ENCODE measurements at places on chromosomes 6 and 20.

- no peak for DNase-seq
Observed at GRCh38 chr6:32885698-32886286, 31.8 kb downstream of the PSMB9 start.

DNA sequence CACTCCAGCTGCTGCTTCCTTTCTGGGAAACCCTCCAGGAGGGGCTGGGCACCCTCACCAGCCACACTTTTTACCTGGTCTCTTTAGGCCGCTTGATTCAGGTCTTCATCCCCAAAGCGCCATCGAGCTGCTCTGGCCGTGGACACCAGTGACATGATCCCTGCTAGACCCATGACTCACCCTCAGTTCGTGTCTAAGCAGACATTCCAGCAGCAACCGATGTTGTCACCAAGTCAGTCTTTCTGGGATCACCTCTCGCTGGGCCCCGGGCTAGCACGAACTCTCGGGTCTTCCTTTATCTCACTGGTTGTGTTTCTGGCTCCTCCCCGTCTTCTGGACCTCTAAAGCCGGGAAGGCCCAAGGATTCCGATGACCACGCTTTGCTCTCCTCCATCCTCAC, 43.0 kb upstream of the GPR31 start:
- DNase-seq = no peak

GRCh38 chr20:45934046-45934585, 367 bp upstream of the PCIF1 start:
- no peak for DNase-seq

DNA sequence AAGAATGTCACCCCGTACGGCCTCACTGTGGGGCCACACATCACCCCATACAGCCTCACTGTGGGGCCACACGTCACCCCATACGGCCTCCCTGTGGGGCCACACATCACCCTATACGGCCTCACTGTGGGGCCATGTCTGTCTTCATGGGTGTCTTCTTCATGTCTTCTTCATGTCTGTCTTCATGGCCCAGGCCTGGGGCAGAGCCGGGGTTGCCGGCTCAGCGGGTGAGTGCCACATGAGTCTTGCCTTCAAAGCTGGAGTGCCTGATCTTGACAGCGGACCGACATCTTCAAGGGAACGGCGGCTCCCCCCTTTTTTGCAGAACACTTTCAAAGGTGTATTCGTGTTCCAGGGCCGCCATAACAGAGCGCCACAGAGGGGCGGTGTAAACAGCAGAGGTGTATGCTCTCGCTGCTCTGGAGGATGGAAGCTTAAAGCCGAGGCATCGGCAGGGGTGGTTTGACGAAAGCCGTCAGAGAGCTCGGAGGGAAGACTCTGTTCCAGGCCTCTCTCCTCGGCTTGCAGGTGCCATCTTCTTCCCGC, 365.0 kb downstream of the TAF4 start:
- no peak for DNase-seq

- no peak for DNase-seq
Observed at GRCh38 chr6:41527721-41528408, 18.3 kb upstream of the FOXP4 start.

DNA sequence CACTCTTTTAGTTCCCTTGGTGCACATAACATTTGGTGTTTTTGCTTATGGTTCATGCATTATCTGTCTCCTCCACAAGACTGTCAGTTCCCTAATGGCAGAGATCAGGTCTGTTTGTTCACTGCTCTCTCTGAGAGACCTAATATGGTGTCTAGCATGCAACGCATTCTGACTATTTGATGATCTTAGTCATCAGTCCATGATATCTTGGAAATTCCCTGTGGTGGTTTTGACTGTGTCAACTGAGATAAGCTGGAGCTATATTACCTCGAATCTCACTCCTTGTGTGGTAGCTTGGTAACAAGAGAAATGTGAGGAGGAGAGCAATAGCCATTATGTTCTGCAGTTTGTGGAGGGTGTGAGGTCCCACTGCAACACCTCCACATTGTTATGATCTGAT, 229.8 kb downstream of the FRK start:
- no peak for DNase-seq

GRCh38 chr6:43159599-43159998, 11.5 kb upstream of the SRF start:
- DNase-seq = no peak

DNA sequence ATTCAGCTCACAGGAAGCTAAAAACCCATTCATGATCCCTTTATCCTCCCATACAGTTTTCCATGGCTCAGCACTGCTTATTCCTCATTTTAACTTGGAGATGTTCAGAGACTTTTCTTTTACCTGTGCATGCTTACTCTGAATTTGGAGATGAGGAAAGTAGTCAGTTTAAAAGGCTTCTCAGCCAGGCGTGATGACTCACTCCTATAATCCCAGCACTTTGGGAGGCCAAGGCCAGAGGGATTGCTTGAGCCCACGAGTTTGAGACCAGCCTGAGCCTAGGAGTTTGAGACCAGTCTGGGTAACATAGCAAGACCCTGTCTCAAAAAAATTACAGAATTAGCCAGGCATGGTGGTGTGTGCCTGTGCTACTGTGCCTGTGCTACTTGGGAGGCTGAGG, 30.3 kb upstream of the TMEM217 start:
- no peak for DNase-seq

GRCh38 chr6:87827346-87827745, 125.3 kb upstream of the AKIRIN2 start:
- no peak for DNase-seq

DNA sequence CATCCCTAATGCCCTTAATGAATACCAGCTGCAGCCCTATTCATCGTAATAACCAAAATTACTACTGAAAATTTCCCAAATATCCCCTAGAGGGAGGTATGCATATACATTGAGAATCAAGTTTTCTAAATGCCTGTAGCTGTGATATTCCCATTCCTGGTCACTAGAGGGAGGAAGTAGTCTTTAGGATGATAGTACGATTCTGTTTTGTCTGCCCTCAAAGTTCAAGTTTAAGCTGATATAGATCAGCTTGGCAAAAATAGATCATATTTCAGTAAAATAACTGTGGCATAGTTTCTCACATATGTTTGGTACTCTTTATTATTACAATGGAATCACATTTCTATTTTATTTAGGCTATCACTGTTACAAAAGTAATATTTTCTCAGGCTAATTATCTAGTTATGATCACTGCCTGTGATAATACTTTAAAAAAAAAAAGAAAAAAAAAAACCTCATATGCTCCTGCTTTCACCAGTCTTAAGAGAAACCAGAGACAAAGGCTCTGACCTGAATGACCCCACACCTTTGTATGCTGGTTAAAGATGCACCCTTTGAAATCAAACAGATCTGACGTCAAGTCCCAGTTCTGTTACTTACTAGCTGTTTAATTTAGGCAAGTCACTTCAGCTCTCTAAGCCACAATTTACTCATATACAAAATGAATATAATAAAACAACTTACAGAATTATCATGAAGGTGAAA, 11.0 kb downstream of the TSPYL1 start:
- DNase-seq = no peak

GRCh38 chr20:58287638-58288037, 21.9 kb upstream of the RAB22A start:
- DNase-seq = no peak

- no peak for DNase-seq
Observed at GRCh38 chr6:70252604-70253003, 50.3 kb downstream of the COL9A1 start.

DNA sequence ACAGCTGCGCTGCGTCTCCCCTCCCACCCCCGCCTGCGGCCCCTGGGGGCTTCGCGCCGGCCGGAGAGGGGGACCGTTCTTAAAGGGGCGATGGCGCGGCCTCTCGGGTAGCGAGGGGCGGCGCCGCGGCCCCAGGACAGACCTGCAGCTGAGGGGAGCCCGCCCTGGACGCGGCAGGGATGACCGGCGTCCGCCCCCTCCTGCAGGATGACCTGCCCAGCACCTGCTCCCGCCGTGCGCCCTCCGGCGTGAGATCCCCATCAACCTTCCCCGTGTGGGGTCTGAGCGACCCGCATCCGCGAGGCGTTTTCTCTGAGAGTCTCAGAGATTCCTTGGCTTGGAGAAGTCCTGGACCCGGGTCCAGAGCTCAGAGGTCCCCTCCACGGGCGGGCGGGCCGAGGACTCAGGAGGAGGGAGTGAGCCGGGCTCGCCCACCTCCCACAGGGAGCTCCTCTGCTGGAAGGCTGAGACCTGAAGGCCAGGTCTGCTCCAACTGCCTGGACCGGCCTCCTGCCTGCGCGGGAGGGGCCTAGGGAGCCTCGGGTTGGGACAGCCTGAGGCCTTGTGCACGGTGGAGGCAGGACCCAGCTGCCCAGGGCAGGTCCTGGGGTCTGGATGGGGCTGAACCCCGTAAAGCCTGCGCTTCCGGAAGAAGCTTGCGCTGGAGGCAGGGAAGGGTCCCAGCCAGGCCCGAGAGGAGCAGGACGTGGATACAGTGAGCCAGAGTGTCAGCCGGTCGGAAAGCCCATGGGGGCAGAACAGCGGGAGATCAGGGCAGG, 532 bp upstream of the NKAIN4 start:
- DNase-seq = no peak

- DNase-seq = no peak
Observed at GRCh38 chr6:12417191-12417590, 127.0 kb downstream of the EDN1 start.

DNA sequence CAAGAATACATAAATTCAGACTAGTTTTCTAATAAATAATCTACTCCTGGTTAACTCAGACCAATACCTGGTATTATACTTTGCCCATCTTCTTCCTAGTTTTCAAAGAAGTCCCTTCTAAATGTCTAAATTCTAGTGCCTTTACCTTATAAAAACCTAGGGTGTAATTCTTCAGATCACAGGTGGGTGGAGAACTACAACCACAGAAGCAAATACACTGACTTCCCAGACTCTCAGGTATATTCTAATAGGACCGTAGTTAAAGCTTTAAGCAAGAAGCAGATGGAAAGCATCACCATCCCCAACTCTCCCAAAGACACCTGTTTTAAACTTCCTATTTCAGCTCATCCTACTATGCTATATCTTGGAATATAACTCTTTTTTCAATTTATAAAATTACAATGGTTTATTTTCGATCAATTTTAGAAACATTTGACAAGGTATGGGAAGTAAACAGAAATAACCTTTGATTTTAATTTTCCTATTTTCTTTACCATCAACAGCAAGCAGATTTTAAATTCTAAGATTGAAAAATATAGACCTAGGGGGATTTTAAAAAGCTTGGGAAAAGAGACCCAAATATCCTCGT, 15.8 kb downstream of the MAN1A1 start:
- DNase-seq = no peak

GRCh38 chr6:33812669-33813068, 8.9 kb upstream of the MLN start:
- no peak for DNase-seq

GRCh38 chr20:4844751-4845465, 123.2 kb downstream of the PRND start:
- DNase-seq = no peak

- DNase-seq = no peak
Observed at GRCh38 chr6:135657207-135657606, 159.7 kb upstream of the AHI1 start.

- DNase-seq = no peak
Observed at GRCh38 chr6:151297886-151298285, 58.1 kb downstream of the AKAP12 start.

Measured in activated T-helper 1 cell treated with Interleukin-2 at 50 U/mL for 16 hours (primary cell).